Right lung (tissue), 10 donors: ENCODE measurements at places on chromosomes 5 and 9.
A peak's percentile ranks its signal among the peaks of the same experiment; 100 is the strongest.

DNA sequence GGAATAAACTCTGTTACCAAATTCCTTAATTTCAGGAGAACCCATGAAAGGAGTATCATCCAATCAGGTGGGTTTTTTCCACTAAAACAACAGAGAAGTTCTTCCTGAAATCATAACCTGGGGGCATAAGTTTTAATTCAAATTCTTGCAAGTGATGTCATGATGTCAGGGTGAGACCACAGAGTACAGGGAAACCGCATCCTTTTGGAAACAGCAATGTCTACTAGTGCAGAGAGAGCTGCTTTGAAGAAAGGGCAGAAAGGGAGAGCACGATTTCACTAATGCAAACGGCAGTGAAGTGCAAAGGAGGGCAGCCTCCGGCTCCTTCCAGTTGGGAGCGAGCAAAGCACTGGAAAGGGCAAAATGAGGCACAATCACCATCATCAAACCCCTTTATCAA is 20.6 kb upstream of the CMBL start:
- DNase-seq, result no peak

- DNase-seq, result no peak
Observed at GRCh38 chr5:42569953-42570548, 146.8 kb downstream of the GHR start.

DNA sequence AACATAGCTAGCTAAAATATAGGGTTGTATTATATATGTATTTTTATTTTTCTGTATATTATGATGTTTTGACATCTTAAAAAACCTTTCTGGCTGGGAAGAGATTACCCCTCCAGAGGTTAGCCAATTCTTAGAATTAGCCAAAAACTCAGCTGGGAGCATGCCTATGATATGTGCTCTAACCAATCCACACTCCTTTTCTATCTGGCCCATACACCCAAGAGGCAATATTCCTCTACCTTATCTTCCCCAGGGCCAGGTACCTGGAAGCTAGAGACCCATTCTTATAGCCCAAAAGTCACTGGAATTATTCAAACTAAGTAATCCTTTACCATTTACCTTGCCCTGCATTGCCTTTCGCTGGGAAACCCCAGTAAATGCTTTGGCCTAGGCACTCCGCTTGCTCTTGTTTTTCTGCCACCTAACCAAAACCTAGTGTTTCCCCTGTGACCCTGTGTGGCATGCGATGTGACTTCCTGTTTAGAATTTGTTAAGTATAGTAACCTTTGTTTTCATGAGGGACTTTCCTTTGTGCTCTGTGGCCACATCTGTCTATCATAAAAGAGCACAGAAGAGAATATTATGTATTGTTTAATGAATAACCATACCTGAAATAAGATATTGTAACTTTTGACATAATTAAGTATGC is 37.4 kb downstream of the CSNK1G3 start:
- no peak for DNase-seq

GRCh38 chr5:79077680-79078365 is 8.3 kb downstream of the BHMT2 start:
- DNase-seq, result no peak

DNA sequence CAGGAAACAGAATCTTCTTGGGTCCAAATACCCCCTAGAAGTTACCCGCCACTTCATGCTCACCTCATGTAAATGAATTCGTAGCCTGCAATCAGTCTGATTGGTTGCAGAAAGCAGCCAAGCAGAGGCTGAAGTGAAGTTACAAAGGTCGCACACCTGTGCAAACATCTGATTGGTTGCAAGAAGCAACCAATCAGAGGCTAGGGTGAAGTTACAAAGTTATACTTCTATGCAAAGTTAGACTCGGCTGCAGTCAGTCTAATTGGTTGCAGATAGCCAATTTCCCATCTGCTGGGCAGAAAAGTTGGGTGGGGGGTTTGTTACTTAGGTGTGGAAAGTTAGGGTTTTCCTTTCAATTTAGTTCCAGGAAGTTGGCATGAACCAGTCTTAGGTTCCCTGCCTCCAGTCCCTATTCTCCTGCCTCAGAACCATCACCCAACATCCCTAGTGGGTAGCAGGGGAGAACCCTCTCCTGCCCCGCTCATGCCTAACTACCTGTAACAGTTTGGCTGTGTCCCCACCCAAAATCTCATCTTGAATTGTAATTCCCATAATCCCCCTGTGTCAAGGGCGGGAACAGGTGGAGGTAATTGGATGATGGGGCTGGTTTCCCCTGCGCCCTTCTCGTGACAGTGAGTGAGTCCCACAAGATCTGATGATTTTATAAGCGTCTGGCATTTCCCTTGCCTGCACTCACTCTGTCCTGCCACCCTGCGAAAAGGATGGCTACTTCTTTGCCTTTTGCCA is 1.2 kb upstream of the RUSC2 start:
- no peak for DNase-seq

DNA sequence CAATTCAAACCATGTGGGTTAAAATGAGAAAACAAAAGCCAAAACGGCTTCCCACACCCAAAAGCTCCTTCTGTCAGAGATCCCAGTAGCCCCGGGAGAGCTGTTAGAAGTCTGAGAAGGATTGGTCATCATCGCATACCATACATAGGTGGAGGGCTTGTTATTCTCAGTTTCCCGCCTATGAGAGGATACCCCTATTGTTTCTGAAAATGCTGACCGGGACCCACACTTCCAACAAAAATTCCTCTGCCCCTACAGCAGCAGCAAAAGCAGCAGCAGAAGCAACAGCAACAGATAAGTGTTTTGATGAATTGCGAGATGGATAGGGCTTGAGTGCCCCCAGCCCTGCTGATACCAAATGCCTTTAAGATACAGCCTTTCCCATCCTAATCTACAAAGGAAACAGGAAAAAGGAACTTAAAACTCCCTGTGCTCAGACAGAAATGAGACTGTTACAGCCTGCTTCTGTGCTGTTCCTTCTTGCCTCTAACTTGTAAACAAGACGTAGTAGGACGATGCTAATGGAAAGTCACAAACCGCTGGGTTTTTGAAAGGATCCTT is at the start of gene TEK:
TEK (plus strand) TSS at position 245 of the 561 bp plus-strand sequence. CDS start 366 bp downstream, outside the sequence.
- no peak for DNase-seq

GRCh38 chr5:111922344-111922743 is 165.3 kb upstream of the NREP start:
- no peak for DNase-seq

DNA sequence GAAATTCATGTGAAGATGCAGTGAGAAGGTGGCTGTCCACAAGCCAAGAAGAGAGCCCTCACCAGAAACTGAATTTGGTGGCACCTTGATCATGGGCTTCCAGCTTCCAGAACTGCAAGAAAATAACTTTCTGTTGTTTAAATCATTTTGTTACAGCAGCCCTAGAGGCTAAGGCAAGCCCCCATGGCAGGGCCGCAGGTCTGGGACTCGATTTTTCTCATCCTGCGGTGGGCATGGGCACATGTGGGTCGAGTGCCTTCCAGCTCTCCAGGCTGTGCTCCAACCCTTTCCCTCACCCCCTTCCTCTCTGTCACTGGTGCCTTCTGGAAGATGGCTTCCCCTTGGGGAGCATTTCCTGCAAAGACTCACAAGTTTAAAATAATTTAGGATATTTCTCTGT is 40.7 kb downstream of the AHRR start:
- no peak for DNase-seq

DNA sequence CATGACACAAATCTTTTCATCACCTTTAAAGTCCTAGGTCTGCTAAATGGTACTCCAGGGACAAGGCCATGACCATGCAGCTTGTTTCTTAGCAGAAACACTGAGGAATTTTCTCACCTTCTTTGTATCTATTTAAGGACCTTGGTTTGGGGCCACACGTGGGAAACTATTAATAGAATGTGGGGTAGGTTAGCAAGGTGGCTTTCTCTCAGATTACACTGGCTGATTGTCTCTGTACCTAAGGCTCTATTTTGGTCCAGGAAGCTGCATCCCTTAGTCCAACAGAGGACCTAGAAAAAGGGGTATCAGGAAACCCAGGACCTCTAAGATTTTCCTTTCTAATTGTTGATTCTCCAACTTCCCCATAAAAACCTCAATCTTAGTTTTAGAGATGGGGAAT is 36.3 kb upstream of the FRMD3 start:
- DNase-seq, result no peak

DNA sequence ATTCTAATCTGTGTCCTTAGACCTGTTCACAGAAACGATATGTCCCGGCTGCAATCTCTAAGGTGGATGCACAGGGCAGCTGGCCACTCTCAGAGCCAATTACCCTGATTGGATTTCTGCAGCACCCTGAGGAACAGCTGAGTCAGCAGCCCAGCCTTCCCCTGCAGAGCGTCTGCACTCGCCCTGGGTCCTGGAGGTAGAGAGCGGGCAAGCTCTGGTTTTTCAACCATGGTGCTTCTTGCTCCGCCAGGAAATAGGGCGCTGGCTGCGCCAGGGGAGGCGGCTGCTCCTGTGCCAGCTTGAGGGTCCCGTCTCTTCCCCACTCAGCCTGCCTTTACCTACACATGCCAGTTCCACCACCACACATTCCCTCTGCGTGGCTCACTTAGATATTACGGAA is 19.2 kb downstream of the NDUFS6 start:
- DNase-seq, result no peak

- DNase-seq, result peak; percentile 87
Observed at GRCh38 chr5:88883059-88883835, at the start of gene MEF2C. Gene MEF2C (minus strand): TSS chr5:88883184. CDS start chr5:88823788, 59,396 bp downstream.

DNA sequence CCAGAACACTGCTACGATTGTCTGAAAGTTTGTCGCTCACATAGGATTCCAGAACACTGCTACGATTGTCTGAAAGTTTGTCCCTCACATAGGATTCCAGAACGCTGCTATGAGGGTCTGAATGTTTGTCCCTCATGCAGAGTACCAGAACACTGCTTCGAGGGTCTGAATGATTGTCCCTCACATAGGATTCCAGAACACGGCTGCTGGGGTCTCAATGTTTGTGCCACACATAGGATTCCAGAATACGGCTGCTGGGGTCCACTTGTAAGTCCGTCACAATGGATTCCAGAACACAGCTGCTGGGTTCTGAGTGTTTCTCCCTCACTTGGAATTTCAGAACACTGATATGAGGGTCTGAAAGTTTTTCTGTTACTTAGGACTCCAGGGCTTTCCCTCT is 203.3 kb downstream of the FOXD4L6 start:
- no peak for DNase-seq

GRCh38 chr9:128495296-128495695 is 9.2 kb upstream of the GLE1 start:
- no peak for DNase-seq

- DNase-seq, result no peak
Observed at GRCh38 chr5:124140060-124140459, 606.4 kb downstream of the ZNF608 start.

- DNase-seq, result no peak
Observed at GRCh38 chr5:10421896-10422691, 19.6 kb upstream of the ROPN1L start.

DNA sequence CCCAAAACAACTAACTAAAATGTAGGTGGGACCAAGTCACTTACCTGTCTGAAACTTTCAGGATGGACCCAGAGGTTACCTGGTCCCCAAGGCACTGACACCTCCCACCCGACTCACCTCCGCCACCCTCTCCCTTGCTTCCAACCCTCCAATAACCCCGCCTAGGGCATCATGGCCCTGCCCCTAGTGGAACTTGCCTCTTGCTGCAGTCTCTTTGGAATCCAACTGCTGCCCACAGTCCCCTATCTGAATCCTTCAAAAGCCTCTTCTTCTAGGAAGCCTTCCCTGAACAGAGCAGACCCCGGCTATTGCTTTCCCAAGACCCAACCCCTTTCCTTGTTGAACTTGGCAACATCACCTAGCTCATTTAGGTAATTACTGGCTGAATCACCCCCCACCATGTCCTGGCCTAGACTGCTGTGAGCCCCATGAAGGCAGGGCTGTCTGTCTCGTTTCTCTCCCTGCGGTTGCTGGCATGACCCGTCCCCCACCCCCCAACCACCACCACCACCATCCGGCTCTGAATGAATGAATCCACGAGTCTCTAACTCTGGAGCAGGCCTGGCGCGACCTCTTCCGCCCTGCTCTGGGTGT is 9.4 kb downstream of the CRB2 start:
- DNase-seq, result no peak

- peak; percentile 12 for DNase-seq
Observed at GRCh38 chr9:130530938-130531337, 48.4 kb upstream of the FUBP3 start.

GRCh38 chr5:124519396-124519795 is 227.0 kb downstream of the ZNF608 start:
- no peak for DNase-seq

- DNase-seq, result no peak
Observed at GRCh38 chr9:114430457-114430856, 42.7 kb upstream of the AKNA start.

GRCh38 chr5:172771439-172772111 is 580 bp upstream of the DUSP1 start:
- DNase-seq, result no peak

GRCh38 chr5:147391781-147392180 is 118.1 kb downstream of the DPYSL3 start:
- no peak for DNase-seq

DNA sequence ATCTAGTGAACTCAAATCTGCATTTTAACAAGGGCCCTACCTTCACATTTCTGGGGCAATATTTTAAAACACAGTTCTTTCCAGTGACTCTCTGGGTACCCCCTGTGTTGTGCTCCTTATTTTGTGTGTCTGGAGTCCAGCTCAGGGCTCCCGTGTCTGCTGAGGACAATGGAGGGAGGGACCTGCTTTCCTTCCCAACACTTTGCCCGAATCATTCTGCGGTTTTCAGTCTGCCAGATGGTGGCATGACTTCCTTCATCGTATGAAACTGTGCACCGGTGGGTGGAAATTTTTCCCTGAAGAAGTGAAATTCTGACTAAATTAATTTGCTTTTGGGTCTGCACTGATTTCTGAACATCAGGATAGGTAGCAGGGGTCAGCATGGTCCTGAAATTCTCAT is 153.6 kb upstream of the CD180 start:
- no peak for DNase-seq

GRCh38 chr5:93220431-93220830 is 360.6 kb downstream of the NR2F1-AS1 start:
- no peak for DNase-seq

DNA sequence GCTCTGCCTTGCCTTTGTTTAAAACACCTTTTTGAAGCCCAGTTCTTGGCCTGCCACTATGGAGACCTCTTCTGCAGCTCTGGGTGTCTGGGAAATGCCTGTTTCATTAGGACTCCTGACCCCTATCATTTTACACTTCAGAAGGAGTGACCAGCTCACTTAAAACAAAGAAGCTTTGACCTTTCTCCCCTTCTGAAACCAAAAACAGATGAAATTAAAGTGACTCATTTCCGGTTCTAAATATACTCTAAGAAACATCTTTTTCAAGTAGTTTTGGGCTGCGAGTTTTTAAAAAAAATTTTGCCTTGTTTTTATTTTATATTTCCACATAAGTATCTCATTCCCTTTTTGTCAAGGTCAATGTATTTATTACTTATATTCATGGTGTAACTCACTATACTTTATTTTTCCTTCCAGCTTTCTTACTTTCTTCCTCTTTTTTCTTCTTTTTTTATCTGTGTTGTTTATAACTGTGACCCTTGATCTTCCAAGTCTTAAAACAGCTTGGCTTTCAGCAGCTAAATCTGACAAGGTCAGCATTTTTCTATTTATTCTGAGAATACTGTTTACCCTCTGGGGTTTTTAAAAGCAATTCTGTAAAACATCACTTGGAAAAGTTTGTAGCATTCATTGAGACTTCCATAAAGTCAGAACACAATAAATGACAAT is 672.9 kb downstream of the NR2F1-AS1 start:
- peak; percentile 30 for DNase-seq
